ENCODE measurements at places on chromosomes 1 and 21.

- no peak for DNase-seq
These were observed 12.0 kb upstream of the C1orf162 start for GRCh38 chr1:111461765-111462164.

GRCh38 chr21:15164678-15165303, 100.0 kb upstream of the NRIP1 start:
- no peak for DNase-seq

GRCh38 chr1:208071435-208072031, 160.6 kb upstream of the CD34 start:
- DNase-seq: no peak

GRCh38 chr1:193680247-193680923, 494.0 kb upstream of the B3GALT2 start:
- DNase-seq: no peak

GRCh38 chr21:14541841-14542490, 4.1 kb downstream of the SAMSN1 start:
- DNase-seq: no peak

- DNase-seq: no peak
These were observed 21.1 kb downstream of the ERRFI1 start for GRCh38 chr1:8004803-8005573.

DNA sequence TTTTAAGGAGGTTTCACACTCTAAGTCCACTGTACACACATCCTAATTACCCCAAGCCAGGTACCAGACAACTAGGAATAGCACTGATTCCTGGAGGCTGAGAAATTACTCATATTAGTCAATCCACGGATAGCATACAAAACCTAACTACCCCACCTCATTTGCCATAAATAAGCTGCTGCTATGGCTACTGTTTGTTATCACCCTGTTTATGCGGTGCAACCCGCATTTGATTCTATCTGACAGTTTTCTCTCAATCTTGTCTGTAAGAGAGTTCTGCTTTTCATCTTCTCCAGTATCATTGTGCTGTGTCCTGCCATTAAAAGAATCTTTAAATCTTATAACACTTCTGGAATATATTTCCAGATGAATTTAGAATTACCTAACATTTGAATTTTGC, 1496.5 kb downstream of the PLA2G4A start:
- DNase-seq: no peak

GRCh38 chr1:241706257-241706656, 54.2 kb downstream of the WDR64 start:
- no peak for DNase-seq

All from activated CD8-positive, alpha-beta memory T cell treated with anti-CD3 and anti-CD28 coated beads for 48 hours (primary cell).